ENCODE measurements at places on chromosomes 12 and 14. TPM values are rescaled to one million over a fixed set of nuclear protein-coding genes. Genes with fewer than 3 reads are reported as not detected.

GRCh38 chr14:80620434-80620833 is 321.1 kb downstream of the CEP128 start:
- DNase-seq = no peak

DNA sequence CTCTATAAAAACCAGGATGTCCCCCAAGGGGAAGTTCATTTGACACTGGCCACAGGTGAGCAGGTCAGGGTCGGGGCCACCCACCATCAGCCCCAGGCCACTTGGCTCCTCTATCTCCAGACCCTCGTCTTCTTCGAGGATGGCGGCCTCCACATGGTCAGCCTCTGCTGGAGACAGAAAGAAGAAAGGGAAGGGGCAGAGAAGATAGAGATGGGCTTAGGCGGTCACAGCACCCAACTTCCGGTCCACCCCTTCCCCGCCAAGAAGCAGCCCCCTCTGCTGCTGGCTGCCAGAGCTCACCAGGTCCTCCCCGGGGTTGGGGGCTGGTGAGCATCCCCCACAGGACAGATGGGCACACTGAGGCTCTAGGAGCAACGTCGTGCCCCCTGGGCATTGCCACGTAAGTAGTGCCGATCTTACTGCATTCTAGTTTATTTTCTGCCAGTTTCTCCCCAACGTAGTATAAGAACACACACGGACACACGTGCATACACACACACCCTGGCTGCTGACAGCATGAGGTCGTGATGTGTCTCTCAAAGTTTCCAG is 14.2 kb downstream of the BCL11B start:
- DNase-seq = no peak

DNA sequence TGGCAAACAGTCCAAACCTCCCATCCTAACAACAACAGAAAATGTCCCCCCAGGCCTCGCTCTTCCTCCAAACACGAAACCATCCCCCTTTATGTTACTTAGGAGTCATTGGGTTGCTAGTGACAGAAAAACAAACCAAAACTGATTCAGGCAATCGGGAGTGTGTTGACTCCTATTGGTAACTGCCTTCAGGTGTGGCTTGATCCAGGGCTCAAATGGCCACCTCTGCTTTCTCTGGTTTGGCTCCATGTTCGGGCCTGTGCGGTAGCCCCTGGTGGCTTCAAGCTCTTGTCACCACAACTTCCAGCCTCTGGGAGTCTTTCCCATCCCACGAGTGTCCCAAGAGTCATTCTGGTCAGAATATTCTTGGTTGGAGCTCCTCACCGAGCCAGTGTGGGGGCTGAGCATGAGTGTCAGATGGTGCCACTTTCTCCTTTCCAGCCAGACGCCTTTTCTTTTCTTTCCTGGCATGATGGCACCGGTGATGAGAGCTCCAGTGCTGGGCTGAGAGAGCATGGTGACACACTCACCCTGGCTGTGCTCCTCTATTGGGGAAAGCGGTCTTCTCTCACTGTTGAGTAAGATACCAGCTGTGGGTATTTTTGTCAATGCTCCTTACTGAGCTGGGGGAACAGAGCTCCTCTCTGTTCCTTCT is 38.6 kb downstream of the NOC4L start:
- DNase-seq = no peak

The PTPRB gene
- polyA plus RNA-seq = 12.7 TPM

The CCDC177 gene
- polyA plus RNA-seq = not detected

The HOXC10 gene
- polyA plus RNA-seq = 0.09 TPM

DNA sequence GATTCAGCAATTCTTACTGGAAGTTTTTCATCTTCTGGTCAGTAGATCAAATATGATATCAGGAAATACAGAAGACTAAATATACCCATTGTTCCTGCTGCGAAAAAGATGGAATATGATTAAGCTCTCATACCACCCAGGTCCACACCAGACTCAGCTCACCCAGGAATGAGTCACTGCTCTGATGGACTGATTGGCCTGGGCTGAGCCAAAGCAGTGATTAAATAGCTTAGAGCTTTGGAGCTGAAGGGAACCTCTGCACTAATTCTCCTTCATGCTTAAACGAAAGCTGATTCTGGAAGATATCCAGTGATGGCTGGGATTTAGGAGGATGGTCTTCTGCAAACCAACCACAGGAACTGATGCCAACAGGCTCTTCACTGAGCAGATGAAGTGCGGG is 62.0 kb upstream of the SYT1 start:
- no peak for DNase-seq

DNA sequence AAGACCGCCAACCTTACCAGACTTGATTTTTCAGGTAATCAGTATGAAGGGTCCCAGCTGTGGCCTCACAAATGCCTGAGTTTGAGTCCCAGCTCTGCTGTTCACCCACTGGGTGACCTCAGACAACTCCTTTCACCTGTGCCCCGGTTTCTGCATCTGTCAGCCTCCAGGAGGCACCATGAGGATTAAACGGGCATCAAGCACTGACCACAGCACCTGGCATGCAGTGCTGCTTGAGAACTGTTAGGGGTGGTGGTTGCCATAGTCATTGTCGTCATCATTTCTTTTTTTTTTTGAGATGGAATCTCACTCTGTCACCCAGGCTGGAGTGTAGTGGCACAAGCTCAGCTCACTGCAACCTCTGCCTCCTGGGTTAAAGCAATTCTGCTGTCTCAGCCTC is 57.9 kb downstream of the PHETA1 start:
- DNase-seq = no peak

The PPTC7 gene
- 10.6 TPM for polyA plus RNA-seq

Measured in forelimb muscle (tissue), 1 donor.